ENCODE measurements at places on chromosomes 2 and 18.

- DNase-seq = peak; percentile 49
Measured at GRCh38 chr2:64888591-64889309, 100.4 kb upstream of the SLC1A4 start.

GRCh38 chr2:214492152-214492551 is 81.3 kb downstream of the VWC2L start:
- DNase-seq = no peak

- DNase-seq = no peak
Measured at GRCh38 chr2:29871541-29871940, 49.8 kb downstream of the ALK start.

GRCh38 chr2:148135705-148136104 is 114.8 kb downstream of the MBD5 start:
- no peak for DNase-seq

DNA sequence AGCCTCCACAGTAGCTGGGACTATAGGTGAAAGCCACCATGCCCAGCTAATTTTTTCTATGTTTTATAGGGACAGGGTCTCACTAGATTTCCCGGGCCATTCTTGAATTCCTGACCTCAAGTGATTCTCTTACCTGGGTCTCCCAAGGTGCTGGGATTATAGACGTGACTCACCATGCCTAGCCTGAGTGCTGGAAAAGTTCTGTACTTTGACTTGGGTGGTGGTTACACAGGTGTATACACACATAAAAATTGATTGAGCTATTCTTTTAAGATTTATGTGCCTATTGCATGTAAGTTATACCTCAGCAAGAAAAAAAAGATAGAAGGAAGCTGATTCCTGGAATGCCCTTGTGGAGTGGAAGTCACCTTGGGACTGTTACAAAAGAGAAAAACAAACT is 34.8 kb upstream of the KCNF1 start:
- DNase-seq = no peak

GRCh38 chr18:58254873-58255511 is 211.0 kb downstream of the NEDD4L start:
- DNase-seq = no peak

DNA sequence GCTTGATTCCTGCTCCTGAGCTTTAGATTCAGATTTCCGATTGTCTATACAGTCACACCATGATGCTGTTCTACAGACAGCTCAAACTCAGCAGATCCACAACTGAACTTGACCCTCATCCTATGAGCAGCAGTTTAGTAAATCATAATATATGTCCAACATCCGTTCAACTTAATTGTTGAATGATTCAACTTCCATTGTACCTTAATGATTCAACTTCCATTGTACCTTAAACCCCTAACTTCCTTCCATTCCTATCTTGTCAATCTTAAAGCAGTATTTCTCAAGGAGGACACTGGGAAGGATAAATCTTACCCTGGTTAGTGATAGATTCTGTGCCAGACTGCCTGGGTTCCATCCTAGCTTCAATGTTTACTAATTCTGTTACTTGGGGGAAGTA is 60.1 kb downstream of the PIGN start:
- DNase-seq = no peak

GRCh38 chr18:33350256-33350655 is 90.3 kb downstream of the CCDC178 start:
- DNase-seq = peak; percentile 20

All from astrocyte (in vitro differentiated cells and primary cell).